ENCODE measurements at places on chromosomes 16 and 17. TPM values are rescaled to one million over a fixed set of nuclear protein-coding genes. Genes with fewer than 3 reads are reported as not detected.

The RSAD1 gene
- 17.2 TPM for total RNA-seq

The TLE7 gene
- not detected for total RNA-seq

The ACSM2A gene
- not detected for total RNA-seq

The NPIPB6 gene
- total RNA-seq, result 1.0 TPM

The APRT gene
- total RNA-seq, result 158 TPM

The FASN gene
- 115 TPM for total RNA-seq

Measured in HFFc6 (cell line).